ENCODE measurements at places on chromosomes 1 and 21.

DNA sequence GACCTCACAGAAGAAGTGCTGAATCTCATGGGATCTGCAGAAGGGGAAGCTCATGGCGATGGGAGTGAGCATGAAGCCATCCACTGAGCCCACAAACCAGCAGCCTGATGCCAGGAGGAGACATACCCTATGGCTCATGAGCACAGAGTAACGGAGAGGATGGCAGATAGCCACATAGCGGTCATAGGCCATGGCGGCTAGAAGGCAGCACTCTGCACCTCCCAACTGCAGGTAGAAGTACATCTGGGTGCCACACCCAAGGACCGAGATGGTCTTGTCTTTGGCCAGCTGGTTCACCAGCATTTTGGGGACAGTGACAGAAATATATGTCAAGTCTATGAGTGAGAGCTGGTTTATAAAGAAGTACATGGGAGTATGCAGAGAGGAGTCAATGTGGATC is 4.3 kb downstream of the OR2T10 start:
- DNase-seq: no peak

DNA sequence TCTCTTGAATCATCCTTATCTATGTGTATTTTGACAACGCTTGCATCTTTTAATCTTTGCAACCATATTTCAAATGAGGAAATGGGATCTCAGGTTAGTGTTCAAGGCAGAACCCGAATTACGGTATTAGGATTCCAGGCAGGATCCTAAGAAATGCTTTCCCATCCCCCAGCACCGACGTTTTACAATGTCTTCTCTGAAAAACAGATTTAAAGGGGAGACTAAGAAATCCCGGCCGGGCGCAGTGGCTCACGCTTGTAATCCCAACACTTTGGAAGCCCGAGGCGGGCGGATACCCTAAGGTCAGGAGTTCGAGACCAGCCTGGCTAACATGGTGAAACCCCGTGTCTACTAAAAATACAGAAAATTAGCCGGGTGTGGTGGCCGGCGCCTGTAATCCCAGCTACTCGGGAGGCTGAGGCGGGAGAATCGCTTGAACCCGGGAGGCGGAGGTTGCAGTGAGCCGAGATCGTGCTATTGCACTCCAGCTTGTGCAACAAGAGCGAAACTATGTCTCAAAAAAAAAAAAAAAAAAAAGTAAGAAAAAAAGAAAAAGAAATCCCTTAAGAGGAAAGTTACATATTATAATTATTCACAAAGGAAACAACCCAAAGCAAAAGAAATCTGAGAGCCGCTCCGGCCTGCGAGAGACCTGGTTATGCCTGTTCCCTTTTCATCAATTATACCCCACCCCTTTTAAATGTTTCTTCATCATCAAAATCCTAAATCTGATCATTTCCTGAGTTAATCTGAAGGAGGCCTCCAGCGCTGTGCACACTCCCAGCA is 801 bp upstream of the GORAB start:
- no peak for DNase-seq

- DNase-seq: no peak
Observed at GRCh38 chr1:16276302-16277030, 39.5 kb upstream of the CPLANE2 start.

- no peak for DNase-seq
Observed at GRCh38 chr21:46421191-46421750, 37.4 kb upstream of the DIP2A start.

DNA sequence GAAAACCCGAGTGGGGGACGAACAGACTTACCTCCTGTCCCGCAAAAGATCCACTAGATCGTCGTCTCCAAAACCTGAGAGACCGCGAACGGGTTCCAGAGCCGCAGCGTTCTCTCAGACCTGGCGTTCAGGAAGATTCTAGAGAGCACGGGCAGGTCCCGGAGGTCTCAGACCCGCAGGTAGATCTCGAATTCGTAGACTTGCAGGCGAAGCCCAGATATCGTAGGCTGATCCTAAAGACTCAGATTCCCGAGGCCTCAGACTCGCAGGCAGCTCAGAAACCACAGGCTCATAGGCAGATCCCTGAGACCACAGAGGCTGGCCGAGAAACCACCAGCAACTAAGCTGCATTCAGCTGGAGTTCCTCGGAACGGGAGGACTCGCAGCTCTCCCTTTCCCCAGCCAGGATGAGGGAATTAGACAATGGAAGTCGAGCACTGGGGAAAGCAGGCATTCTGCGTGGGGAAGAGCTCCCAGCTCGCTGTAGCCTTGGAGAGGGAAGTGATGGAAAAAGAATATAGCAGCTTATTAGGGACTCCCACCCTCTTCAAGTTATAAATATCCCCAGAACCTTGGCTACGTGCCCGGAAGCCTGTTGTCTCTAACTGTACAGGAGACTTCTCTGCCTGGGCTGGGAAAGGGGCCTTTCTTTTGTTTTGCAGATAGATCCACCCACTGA is at the start of gene ZNF436:
TSS of gene ZNF436 (minus strand) at position 502 of the 679 bp plus-strand sequence. CDS start 1,831 bp downstream, outside the sequence.
- peak; percentile 64 for DNase-seq

GRCh38 chr1:209772126-209772525 is 12.2 kb downstream of the C1orf74 start:
- no peak for DNase-seq

GRCh38 chr1:247281001-247281574 is 25.2 kb downstream of the VN1R5 start:
- DNase-seq: no peak

- no peak for DNase-seq
Observed at GRCh38 chr21:34008618-34009017, 64.8 kb upstream of the MRPS6 start.

- DNase-seq: no peak
Observed at GRCh38 chr1:41354956-41355355, 6.3 kb upstream of the FOXO6 start.

- no peak for DNase-seq
Observed at GRCh38 chr1:225737161-225737560, 40.5 kb upstream of the SRP9 start.

GRCh38 chr1:63663873-63664272 is 70.7 kb downstream of the PGM1 start:
- DNase-seq: no peak

- no peak for DNase-seq
Observed at GRCh38 chr1:23417570-23417969, 7.0 kb downstream of the TCEA3 start.

DNA sequence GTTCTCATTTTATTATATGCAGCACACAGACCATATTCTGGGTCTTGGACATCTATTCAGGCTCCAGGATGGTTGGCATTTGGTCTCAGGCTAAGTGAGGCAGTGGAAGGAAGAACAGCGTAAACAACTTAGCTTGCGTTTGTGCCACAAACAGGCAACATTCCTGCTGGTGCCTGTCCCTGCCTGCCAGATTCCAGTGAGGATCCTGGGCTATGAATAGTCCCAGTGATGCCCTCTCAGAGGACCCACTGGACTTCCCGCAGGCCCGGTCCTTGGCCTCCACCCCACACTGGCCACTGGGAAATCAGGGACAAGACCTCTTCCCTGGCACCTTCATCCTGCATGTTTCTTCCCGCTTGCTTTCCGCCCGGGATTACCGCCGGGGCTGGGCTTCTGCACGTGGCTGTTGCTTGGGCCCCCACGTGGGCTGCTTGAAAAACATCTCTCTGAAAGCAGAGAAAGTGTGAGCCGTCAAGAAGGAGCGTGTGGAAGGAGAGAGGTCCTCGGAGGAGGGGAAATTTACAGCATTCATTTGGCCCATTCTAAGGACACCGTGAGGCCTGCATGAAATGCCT is 145.1 kb upstream of the WNT4 start:
- no peak for DNase-seq

DNA sequence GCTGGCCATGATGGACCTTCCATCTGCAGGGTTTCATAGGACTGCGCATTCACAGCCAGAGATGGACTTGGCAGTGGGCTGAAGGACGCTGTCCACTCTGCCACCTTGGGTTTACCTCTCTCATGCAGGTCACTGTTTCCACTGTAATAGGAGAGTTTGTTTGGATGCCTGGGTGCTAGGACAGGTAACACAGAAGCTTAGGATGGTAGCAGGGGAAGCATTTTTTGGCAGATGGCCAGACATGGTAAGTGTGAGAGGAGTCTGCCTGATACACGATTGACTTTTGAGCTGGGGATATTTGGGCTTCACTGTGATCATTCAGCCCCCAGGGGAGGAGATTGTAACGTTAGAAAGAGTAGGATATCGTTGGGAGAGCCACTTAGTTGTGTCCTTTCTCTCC is 11.8 kb downstream of the PSEN2 start:
- no peak for DNase-seq

- DNase-seq: no peak
Observed at GRCh38 chr1:246503341-246503740, 3.7 kb downstream of the SMYD3 start.

Measured in hippocampal formation (tissue), 2 donors.